ENCODE measurements at places on chromosomes 5 and 9. TPM values are rescaled to one million over a fixed set of nuclear protein-coding genes. Genes with fewer than 3 reads are reported as not detected.

PKD2L2 gene
- not detected for total RNA-seq

CDHR2 gene
- 13.3 TPM for total RNA-seq

GRCh38 chr9:125549465-125549871, 157.5 kb downstream of the MAPKAP1 start:
- no peak for DNase-seq
- H3K27me3 ChIP-seq = no peaks in the 10 kb centered on the region
- H3K4me1 ChIP-seq = peaks cover 10% of the 10 kb centered on the region
- no peak overlapping the region for H3K27ac ChIP-seq

- H3K4me1 ChIP-seq = peaks cover 8% of the 10 kb centered on the region
- no peaks in the 10 kb centered on the region for H3K36me3 ChIP-seq
- no peak overlapping the region for H3K27ac ChIP-seq
- DNase-seq = no peak
Observed at GRCh38 chr5:124283031-124283430, 463.4 kb downstream of the ZNF608 start.

DNA sequence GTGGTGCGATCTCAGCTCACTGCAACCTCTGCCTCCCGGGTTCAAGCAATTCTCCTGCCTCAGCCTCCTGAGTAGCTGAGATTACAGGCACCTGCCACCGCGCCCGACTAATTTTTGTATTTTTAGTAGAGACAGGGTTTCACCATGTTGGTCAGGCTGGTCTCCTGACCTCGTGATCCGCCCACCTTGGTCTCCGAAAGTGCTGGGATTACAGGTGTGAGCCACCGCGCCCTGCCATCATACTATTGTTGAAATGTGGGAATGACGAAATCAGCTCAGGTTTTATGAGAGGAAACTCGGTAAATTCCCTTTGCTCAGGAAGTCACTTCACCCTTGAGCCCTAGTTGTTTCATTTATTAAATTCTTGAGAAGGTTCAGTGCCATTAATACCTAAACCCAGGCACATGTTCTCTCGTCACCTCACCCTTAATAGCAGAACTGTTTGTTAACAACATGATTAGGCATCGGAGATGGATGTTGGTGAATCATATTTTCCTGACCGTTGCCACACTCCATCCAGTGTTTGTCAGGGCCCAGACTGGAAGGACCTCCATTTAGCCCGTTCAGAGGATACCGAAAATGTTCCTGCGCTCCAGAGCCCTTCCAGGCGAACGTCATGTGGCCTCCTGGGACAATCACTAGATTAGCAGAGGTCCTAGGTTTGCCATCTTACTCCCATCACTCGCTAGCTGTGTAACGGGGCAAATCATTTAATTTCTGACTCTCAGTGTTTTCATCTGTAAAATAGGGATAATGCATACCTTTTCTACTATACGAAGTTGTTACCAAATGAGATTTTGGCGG, 20.0 kb upstream of the CREBRF start:
- H3K27me3 ChIP-seq = no peaks in the 10 kb centered on the region
- peak overlapping the region; percentile 73 for H3K27ac ChIP-seq
- H3K4me3 ChIP-seq = peak overlapping the region; percentile 18
- DNase-seq = no peak

DNA sequence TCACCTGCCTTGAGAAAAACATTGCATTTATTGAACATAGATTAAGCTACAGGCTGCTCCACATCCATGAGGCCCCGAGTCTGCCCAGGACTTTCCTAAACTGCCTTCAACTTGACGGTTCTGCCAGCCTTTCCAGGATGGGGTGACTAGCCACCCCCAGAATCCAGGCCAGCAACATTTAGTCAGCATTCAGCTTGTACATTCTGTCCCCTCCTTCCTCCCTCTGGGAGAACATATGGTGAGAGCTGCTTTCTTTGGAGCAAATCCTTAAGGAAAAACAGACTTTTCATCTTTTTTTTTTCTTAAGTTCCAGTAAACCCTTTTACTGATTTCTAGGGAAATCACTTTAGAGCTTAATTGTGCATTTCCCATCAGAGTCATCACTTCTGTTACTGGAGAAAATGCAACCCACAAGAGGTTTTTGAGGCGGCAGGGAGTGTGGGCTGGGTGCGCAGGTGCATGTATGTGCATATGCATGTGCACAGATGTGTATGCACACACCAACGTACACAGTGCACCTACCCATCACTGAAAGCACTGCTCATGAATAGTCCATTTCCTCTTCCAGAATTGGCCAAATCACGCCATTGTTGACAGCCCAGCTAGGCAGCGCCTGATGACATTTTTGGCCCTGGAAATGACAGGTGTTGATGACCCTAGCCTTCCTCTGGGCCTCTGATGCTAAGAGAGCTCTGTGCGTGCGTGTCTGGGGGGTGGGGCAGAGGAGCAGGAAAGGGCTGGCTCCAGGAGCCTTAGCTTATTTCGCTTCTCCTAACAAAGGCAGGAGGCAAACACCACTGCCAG, 145.6 kb downstream of the HSD17B3 start:
- no peak overlapping the region for H3K27ac ChIP-seq
- H3K4me1 ChIP-seq = no peaks in the 10 kb centered on the region
- H3K27me3 ChIP-seq = peaks cover 40% of the 10 kb centered on the region
- no peak overlapping the region for H3K4me3 ChIP-seq
- no peak for DNase-seq

GRCh38 chr5:74603376-74603775, 37.2 kb downstream of the ENC1 start:
- H3K36me3 ChIP-seq = no peaks in the 10 kb centered on the region
- no peak overlapping the region for H3K27ac ChIP-seq
- no peak overlapping the region for H3K4me3 ChIP-seq
- peaks cover 14% of the 10 kb centered on the region for H3K4me1 ChIP-seq
- H3K27me3 ChIP-seq = no peaks in the 10 kb centered on the region

DNA sequence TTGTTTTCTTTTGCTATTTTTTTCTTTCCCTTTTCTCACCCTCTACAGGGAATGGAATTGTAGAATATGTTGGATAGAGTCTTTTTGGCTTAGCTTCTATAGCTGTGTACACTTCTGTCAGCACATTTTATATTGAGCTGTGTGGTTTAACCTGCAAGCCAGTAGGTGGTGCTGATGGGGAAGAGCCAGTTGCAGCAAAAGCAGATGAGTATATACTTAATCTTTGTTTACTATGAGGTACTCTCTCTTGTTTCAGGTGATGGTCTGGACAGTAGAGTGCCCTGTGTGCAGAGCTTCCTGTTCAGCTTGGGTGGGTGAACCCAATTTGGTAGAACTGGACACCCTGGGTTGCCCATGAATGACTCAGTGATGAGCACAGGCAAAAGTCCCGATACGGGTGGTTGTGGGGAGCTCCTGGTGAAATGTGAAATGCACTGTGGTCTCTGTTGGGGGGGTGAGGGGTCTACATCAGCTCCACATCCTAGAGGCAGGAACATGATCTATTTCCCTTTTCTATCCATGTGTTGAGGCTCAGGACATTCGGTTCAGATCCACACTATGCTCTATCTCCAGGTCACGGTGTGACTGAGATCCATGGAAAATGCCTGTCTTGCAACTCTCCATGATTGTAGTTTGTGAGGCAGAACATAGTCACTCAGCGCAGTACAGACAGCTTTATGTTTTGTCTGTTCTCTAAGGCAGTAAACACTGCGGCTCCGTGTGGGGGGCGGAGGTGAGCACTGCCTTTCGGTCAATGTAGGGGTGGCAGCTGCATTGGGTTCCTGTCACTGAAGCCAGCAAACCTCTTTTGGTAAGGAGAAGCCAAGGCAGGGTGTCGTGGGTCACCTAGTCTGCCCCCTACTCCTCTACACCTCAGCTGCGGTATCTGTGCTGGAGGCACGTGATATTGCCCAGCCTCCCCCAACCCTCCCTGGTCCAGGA, 353.2 kb downstream of the PRR16 start:
- H3K4me3 ChIP-seq = no peak overlapping the region
- DNase-seq = peak; percentile 36
- no peaks in the 10 kb centered on the region for H3K4me1 ChIP-seq
- no peaks in the 10 kb centered on the region for H3K27me3 ChIP-seq
- H3K27ac ChIP-seq = no peak overlapping the region

GRCh38 chr5:35194635-35195471, 35.4 kb downstream of the PRLR start:
- H3K27me3 ChIP-seq = peaks cover 34% of the 10 kb centered on the region
- H3K4me1 ChIP-seq = no peaks in the 10 kb centered on the region
- no peak overlapping the region for H3K4me3 ChIP-seq
- H3K36me3 ChIP-seq = no peaks in the 10 kb centered on the region

- no peak overlapping the region for H3K4me3 ChIP-seq
- H3K27me3 ChIP-seq = no peaks in the 10 kb centered on the region
- no peak overlapping the region for H3K27ac ChIP-seq
- H3K4me1 ChIP-seq = peaks cover 16% of the 10 kb centered on the region
- no peak for DNase-seq
Observed at GRCh38 chr5:86645885-86646284, 28.1 kb downstream of the COX7C start.

GRCh38 chr9:33714989-33715388, 80.4 kb upstream of the PRSS3 start:
- no peak for DNase-seq
- H3K36me3 ChIP-seq = no peaks in the 10 kb centered on the region
- no peaks in the 10 kb centered on the region for H3K4me1 ChIP-seq

ORM1 gene
- total RNA-seq = not detected

DNA sequence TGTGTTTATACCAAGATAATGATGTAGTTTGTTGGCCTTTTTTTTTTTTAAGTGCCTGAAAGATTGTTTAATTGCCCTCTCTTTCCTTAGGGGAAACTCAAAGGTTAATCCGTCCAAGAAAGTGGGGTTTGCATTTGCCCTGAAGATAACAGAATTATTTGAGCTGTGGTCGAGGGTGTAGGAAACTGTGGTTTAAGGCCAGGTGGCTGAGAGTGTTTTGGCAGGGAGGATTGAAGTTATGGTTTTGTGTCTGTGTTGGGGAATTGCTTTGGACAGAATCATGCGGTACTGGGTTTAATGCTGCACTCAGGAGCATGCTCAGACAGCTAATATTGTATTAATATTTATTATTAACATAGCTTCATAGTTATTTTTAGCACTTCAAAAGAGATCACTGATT, 509.8 kb downstream of the EBF1 start:
- no peak for DNase-seq
- H3K27me3 ChIP-seq = no peaks in the 10 kb centered on the region
- no peaks in the 10 kb centered on the region for H3K36me3 ChIP-seq
- no peak overlapping the region for H3K4me3 ChIP-seq
- H3K27ac ChIP-seq = no peak overlapping the region

DNA sequence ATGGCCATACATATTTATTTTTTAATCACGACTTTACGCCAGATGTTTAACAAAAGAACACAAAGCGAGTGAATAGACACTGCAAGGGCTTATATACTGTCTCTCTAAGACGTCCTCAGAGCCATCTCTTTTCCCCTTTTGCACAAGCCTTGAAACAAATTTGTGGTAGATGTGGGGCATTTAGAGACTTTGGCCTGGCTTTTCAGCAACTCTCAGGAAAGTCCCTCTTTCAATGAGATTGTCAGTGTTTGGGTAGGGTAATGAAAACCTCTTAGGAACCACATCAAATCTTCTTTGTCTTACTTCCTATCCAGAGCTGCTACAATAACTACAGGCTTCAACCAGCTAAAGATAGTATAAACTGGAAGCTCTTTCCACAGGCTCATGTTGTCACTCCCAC, 380.0 kb downstream of the ANXA1 start:
- H3K4me3 ChIP-seq = no peak overlapping the region
- DNase-seq = no peak
- no peaks in the 10 kb centered on the region for H3K27me3 ChIP-seq
- no peaks in the 10 kb centered on the region for H3K36me3 ChIP-seq
- H3K27ac ChIP-seq = no peak overlapping the region

GRCh38 chr5:6805841-6806240, 92.6 kb downstream of the TENT4A start:
- no peak overlapping the region for H3K27ac ChIP-seq
- no peaks in the 10 kb centered on the region for H3K27me3 ChIP-seq

FOXI1 gene
- total RNA-seq = not detected

ZNF608 gene
- 7.3 TPM for total RNA-seq

DNA sequence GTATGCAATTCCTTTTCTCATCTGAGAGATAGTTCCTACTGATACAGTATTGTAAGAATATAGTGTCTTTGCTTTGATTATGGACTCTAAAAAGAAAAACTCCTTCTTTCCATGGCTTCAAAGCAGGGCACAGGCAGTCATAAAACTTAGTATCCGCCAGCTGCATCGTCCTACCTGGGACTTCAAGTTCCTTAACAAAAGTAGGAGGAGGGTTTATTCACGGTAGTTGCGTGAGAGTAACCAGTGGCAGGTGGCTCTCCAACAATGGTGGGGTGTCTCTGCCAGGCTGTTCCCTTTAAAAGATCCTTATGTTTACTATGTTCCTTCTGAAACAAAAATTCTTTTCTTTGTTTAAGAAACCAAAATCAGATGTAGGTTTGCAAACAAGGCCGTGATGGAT, 173.5 kb upstream of the DMAC1 start:
- peaks cover under 1% of the 10 kb centered on the region for H3K36me3 ChIP-seq
- no peaks in the 10 kb centered on the region for H3K27me3 ChIP-seq
- DNase-seq = no peak
- H3K4me1 ChIP-seq = no peaks in the 10 kb centered on the region

TEX48 gene
- not detected for total RNA-seq

Data from Calu3 (cell line).